ENCODE measurements at places on chromosomes 1 and 21.

- no peak for DNase-seq
These were observed 200.6 kb downstream of the ADGRL2 start for GRCh38 chr1:82001345-82001744.

DNA sequence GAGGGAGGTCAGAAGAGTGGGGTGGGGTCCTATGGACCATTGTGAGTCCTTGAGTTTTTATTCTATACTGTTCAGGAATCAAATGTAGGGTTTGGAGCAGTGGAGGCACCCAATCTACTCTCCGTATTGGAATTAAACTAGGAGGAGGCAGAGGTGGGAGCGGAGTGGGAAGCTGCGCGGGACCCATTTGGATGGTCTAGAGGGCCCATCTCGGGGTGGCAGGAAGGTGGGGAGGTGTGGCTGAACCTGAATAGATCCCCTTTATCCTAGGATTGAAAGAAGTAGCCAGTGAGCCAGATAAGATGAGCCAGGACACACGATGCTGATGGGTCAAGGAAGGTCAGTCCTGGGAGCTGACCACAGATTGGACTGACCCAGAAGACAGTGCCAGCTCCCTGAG lies 325.8 kb downstream of the AJAP1 start:
- no peak for DNase-seq

DNA sequence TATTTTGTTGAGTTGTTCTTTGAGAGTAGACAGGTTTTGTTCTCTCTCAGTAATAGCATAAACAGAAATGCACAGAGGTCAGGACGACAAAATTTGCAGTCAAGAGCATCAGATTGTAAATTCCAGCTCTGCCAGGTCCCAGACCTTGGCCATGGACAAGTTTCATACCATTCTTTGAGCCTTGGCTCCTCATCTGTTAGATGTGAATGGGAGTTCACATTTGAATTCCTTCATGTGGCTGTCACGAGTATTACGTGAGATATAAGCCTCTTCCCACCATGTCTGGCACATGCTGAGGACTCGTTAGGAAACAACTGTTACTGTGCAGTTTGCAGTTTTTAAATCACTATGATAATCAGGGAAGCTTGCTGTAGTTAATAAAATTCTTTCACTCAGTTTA lies 93.2 kb upstream of the KCTD3 start:
- DNase-seq = no peak

- DNase-seq = peak; percentile 45
These were observed 17.4 kb upstream of the IFNAR2 start for GRCh38 chr21:33212159-33212851.

DNA sequence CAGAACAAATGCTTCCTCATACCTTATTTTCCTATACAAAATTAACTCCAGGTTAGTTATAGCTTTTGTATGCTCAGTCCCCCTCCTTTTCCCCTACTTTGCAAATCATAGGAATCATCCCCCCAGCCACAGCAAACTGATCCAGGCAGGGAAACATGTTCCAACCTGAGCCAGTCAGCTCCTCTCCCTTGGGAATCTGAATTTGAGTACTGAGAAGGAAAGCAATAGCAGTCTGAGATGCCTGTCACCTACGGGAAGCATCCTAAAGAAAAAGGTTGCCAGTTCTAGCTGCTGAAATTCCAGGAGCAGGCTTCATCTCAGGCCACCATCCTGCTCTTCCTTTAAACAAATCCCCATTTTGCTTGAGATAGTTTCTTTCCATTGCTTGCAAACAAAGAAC lies 6.9 kb downstream of the ADSS2 start:
- no peak for DNase-seq

DNA sequence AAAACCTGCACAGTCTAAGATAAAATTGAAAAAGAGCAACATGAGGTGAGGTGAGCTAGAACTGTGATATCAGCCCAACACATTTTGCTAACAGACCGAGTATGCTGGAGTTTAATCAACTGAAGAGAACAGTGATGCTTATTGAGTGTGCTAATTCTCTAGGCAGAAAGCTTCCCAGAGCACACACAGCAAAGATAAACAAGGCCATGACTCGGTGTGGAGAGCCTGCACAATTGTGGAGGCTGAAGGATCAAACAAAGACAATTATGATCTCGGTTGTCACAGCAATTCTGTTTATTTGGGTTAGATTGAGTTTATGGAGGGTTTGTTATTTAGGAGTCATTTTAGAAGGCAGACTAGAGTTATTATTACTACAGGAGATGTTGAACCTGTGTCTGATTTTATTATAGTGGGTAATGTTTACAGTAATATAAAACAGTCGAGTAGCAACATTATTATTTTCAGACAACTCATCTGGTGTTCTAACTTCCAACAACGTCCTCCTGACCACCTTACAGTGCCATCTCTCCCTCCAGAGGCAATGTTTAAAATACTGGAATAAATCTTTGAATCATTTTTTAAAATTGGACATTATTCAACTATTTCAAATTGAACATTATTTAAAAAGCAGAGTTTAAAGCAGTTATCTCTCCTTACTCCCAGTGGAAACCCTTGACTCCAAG lies 40.2 kb downstream of the DPT start:
- no peak for DNase-seq

GRCh38 chr1:234985516-234986294 lies 142.9 kb downstream of the TOMM20 start:
- no peak for DNase-seq

DNA sequence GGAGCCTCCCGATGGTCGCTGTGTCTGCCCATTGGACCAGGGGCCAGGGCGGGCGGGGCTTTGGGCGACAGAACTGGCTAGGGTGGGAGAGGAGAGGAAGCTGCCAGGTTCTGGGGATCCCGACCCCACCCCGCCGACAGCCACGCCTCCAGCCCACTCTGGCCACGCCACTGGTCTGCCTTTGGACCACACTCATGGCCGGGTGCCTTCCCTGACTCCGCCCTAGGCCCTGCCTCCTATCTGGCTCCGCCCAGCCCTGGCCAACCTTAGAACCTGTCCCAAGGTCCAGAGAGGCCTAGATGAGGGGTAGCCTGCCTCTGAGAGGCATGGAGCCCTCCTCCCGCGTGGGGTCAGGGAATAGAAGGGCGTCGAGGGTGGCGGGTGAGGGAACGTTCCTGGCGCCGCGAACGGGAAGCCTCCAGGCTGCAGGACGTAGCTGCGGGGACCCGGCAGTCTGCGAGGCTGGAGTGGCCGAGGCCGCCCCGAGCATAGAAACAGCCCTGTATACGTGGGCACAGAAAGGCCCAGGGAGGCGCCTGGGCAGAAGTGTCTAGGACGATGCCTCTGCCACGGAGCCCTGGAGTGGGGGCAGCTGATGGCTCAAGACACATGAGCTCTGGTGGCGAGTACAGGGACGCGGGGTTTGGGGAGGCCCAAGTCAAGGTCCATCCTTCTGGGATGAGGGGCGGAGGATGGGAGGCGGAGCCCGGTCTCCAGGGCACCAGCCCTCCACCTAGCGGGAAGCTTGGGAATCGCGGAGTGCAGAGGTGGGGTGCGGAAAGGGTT lies 11.5 kb upstream of the COL16A1 start:
- peak; percentile 54 for DNase-seq

DNA sequence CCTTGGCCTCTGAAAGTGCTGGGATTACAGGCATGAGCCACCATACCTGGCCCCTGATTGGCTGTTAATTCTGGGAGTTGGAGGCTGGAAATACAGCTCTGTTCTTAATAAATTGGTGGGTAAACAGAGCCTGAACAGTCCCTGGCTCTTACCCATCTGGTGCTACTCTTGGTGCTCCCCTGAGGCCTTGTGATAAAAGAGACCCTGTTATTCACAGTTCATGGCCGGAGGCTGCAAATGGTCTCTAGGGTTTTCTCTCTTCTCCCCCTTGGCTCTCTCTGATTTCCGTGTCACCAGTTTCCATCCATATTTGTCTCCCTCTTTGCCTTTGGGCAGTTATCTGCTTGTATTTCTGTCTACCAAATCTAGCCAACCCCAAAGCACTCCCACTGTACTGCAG lies 17.2 kb downstream of the NFASC start:
- DNase-seq = no peak

DNA sequence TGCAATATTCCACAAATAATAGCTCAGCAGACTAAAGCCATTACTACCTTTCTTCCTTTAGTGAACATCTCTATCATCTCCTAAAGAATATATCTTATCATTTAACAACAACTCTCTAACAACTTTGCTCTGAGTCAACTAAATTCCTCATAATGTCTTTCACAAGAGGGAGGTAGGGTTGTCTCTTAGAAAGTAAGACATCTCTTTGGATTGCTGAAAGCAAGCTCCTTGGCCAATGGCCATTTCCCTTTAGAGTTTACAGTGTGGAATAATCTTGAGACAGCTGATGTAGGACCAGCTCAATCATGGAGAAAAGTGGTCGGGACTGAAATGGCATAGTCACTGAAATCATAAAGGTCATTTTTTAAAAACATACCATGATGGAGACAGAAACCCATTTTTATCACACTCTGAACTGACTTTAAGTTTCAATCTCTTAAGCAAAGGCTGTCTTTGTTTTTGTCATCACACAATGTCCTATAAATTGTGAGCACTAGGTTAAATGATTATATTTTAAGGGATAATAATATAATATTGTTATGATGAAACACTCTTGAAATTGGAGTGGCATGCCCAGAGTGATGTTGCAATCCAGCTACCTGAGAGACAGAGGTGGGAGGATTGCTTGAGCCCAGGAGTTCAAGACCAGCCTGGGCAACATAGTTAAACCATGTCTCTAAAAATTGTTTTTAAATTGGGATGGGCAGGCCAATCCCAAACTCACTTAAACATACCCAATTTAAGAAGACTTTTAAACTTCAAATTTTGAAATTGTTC lies 91.1 kb downstream of the SLC44A5 start:
- DNase-seq = no peak

DNA sequence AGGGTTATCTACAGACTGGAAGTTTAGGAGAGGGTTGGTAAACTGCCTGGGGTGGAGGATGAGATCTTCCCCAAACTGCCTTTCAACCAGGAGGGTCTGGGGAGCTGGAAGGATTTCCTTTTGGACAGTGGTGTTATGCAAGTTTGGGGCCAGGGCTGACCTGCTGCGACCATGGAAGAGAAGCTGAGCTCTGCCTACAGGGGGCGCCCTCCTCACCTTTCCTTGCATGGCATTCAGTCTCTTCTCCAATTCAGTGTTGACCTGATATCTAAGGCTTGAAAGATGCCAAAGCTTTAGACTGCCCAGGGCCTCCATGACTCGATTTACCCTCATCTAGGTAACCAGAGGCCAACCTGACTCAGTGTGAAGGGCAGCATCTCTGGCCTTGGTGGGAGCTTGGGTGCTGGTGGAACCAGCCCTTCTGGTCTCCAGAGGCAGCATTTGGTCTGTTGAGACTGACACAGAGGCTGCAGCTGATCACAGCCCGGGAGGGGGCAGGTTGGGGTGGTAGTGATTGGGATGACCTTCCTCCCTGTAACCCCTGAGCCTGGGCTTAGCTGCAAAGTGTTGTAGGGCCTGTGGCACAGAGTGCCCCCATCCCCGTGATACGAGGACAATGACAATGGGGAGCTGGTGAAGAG lies 170.0 kb downstream of the GRIK3 start:
- DNase-seq = no peak

GRCh38 chr1:30330644-30331043 lies 392.7 kb downstream of the MATN1 start:
- DNase-seq = no peak

- DNase-seq = no peak
These were observed 36.5 kb downstream of the EPHB2 start for GRCh38 chr1:22747021-22747734.

- DNase-seq = peak; percentile 16
These were observed 107.7 kb downstream of the ADSS2 start for GRCh38 chr1:244344001-244344400.

DNA sequence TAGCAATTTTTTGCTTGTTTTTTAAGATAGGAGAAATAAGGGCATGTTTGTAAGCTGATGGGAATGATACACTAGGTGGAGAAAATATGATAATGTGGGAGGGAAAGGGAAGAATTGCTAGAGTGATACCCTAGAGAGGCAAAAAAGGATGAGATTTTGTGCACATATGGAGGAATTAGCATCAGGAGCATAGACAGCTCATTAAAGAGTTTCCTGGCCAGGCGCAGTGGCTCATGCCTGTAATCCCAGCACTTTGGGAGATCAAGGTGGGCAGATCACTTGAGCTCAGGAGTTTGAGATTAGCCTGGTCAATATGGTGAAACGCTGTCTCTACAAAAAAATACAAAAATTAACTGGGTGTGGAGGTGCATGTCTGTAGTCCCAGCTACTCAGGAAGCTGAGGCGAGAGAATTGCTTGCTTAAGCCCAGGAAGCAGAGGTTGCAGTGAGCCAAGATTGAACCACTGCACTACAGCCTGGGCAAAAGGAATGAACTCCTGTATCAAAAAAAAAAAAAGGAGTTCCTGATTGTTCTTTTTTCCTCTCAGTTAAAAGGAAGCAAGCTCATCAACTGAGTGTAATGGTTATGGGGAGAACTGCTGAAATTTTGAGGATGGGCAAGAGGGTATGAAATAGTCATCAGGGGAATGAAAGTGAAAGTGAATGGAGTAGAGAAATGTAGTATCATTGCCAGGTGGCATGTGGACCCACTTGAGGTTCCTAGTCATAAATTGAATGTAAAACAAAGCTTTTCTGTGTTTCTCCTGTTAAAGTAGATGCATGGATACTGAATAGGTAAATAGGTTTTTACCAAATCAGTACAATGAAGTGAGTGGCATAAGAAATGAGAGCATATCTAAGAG lies 35.5 kb downstream of the SH3GLB1 start:
- no peak for DNase-seq

DNA sequence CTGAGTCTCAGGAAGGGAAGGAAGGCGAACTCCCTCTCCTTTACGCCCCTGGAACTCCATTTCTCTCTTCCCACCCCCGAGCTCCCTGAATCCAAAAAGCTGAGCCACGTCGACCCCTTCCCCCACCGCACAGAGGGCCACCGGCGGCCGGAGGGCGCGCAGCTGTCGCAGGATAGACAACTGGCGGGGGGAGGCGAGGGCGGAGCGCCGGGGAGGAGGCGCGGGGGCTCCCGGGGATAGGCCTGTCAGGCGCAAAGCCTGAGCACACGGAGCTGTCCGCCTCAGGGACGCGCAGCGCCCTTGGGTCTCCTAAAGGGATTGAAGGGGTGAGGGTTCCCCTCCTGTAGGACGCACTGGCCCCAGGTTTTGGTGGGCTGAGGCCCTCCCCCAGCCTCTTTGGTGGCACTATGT lies 752 bp upstream of the ACTA1 start:
- DNase-seq = no peak

- DNase-seq = no peak
These were observed 18.1 kb downstream of the CFAP45 start for GRCh38 chr1:159881622-159882526.

DNA sequence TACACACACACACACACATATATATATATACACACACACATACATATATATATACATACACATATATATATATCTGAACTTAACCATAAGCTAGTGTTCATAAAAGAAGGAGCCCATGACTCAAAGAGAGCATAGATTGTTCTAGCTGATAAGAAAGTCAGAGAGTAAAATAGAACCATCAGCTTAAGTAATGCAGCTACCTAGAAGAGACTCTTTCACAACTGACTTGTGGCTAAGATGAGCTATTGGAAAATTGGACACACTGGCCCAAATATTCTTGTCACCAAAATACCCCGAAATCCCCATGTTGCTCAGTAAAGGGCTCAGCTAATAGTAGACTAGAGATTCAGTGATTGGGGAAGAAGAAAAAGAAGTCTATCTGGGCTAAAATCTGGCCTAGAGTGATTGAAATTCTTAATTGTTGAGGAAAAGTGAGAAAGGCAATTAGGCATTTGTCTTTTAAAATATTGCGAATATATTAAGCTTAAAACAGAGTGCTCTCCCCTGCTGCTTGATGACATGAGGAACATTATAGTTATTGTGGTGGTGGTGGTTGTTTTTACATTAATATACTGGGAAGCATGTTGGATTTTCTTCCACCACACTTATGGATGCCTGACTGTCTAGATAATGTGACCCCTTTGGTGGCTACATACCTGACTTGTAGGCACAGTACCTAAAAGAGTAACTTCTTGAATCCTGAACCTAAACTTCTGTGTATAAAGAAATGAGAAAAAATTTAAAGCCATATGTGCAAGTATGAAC lies 6.3 kb downstream of the SLAMF1 start:
- DNase-seq = no peak

Data from activated CD8-positive, alpha-beta memory T cell treated with anti-CD3 and anti-CD28 coated beads, Interleukin-2, amount 10 ng/mL, durations not matched to agents 7 days and 5 days (primary cell).